ENCODE measurements at places on chromosomes 6 and 20. TPM values are rescaled to one million over a fixed set of nuclear protein-coding genes. Genes with fewer than 3 reads are reported as not detected.

- H3K27me3 ChIP-seq, result no peaks in the 10 kb centered on the region
- no peak overlapping the region for H3K4me3 ChIP-seq
- DNase-seq, result no peak
- H3K27ac ChIP-seq, result no peak overlapping the region
- H3K36me3 ChIP-seq, result no peaks in the 10 kb centered on the region
- no peaks in the 10 kb centered on the region for H3K4me1 ChIP-seq
Observed at GRCh38 chr6:131998255-131998982, 47.2 kb upstream of the CCN2 start.

DNA sequence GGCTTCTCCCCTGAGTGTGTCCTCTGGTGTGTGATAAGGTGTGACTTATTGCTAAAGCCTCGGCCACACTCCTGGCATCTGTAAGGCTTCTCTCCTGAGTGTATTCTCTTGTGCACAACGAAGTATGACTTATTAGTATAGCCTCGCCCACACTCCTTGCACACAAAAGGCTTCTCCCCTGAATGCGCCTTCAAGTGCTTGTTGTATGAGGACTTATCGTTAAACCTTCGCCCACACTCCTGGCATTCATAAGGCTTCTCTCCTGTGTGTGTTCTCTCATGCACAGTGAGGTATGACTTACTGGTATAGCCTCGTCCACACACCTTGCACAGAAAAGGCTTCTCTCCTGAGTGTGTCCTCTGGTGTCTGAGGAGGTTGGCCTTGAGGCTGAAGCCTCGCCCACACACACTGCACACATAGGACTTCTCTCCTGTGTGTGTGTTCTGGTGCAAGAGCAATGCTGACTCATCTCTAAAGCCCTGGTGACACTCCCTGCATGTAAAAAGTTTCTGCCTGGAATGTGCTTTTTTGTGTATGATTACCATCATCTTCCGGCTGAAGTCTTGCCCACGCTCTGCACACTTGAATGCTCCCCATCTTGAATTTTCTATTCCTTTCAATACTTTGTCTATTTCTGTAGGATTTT is 20.4 kb downstream of the ZNF337 start:
- no peaks in the 10 kb centered on the region for H3K4me1 ChIP-seq
- H3K4me3 ChIP-seq, result no peak overlapping the region
- H3K27me3 ChIP-seq, result no peaks in the 10 kb centered on the region
- DNase-seq, result no peak
- H3K27ac ChIP-seq, result no peak overlapping the region

GRCh38 chr6:11685481-11686093 is 93.0 kb downstream of the ADTRP start:
- H3K36me3 ChIP-seq, result no peaks in the 10 kb centered on the region
- H3K27me3 ChIP-seq, result no peaks in the 10 kb centered on the region
- H3K4me3 ChIP-seq, result no peak overlapping the region
- H3K27ac ChIP-seq, result no peak overlapping the region

- no peaks in the 10 kb centered on the region for H3K36me3 ChIP-seq
- H3K4me1 ChIP-seq, result no peaks in the 10 kb centered on the region
- DNase-seq, result no peak
- H3K4me3 ChIP-seq, result no peak overlapping the region
- no peak overlapping the region for H3K27ac ChIP-seq
Observed at GRCh38 chr6:131642565-131642964, 5.5 kb downstream of the ENPP3 start.

The RALGAPA2 gene
- 53.9 TPM for total RNA-seq

DNA sequence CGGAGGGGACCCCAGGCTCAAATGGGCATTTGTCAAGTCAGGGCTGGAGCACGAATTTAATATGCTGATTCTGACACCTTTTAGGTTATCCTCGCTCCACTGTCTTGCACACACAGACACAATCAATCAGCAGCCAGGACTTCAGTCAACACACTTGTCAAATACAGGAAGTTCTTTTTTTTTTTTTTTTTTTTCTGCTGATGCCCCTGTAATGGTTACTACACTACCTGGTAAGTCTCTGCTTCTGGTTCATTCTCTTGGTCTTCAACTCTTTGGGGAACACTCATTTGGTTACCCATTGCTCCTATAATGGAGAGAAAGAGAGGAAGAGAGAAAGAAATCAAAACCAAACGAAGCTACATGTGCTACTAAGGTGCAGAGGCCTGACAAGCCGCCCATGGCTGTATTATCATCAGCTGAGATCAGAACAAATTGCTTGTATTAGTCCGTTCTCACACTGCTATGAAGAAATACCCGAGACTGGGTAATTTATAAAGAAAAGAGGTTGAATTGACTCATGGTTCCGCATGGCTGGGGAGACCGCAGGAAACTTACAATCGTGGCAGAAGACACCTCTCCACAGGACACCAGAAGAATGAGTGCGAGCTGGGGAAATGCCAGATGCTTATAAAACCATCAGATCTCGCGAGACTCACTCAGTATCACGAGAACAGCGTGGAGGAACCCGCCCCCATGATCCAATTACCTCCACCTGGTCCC is 11.8 kb downstream of the BCAS1 start:
- no peak overlapping the region for H3K4me3 ChIP-seq
- H3K27ac ChIP-seq, result no peak overlapping the region
- H3K4me1 ChIP-seq, result no peaks in the 10 kb centered on the region
- no peaks in the 10 kb centered on the region for H3K36me3 ChIP-seq

DNA sequence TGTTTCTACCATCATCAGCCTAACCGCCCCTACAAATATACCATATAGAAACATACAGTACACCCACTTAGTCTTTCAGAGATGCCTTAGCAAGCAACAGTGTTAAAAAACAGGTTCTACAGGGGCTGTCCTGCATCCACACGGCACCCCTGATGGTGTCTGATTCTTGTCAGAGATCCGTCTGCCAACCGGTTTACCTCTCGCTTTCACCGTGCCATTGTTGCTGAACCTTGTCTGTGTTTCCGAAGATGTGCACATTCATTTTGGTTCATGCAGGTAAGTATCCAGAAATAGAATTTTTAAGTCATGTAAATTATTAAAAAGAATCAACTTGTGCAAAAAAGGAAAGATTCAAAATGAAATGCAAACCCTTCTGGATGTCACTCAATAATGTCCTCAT is 52.9 kb downstream of the EPHA7 start:
- H3K4me1 ChIP-seq, result no peaks in the 10 kb centered on the region
- no peaks in the 10 kb centered on the region for H3K27me3 ChIP-seq
- H3K27ac ChIP-seq, result no peak overlapping the region
- DNase-seq, result no peak

- H3K4me1 ChIP-seq, result peaks cover 16% of the 10 kb centered on the region
- H3K4me3 ChIP-seq, result peak overlapping the region; percentile 50
- no peaks in the 10 kb centered on the region for H3K36me3 ChIP-seq
- H3K27ac ChIP-seq, result peak overlapping the region; percentile 91
- no peaks in the 10 kb centered on the region for H3K27me3 ChIP-seq
Observed at GRCh38 chr6:121436274-121436857, 920 bp downstream of the GJA1 start.

DNA sequence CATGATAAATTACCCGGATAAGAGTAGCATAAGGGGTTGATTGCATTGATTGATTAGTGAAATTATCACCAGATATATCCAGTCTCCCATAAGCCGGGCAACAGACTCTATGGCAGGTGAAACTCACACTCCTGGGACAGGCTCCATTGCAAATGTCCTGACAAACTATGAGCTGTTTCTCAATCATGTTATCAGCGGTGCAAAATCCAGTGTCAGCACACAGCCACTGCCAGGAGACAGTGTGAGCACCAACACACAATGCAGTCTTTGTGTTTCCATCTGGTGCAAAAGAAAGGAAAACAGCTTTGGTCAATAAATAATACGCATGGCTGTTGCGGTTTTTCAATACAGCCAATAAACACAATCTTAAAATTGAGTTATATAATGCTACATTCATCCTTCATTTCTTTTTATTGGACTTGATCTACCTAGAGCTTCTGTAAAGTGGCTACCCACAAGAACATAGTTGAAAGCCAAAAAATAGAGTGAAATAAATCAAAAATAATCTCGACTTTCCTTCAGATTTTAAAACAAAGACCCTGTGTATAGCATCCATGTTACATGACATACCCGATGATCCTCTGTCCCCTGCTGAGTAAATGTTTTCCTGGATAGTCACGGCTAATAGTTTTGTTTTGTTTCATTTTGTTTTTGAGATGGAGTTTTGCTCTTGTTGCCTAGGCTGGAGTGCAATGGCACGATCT is 64.3 kb upstream of the AFDN start:
- H3K36me3 ChIP-seq, result no peaks in the 10 kb centered on the region
- H3K27ac ChIP-seq, result no peak overlapping the region
- no peak for DNase-seq
- no peak overlapping the region for H3K4me3 ChIP-seq
- peaks cover 12% of the 10 kb centered on the region for H3K4me1 ChIP-seq

The HCRTR2 gene
- not detected for total RNA-seq

- H3K27me3 ChIP-seq, result no peaks in the 10 kb centered on the region
- H3K27ac ChIP-seq, result no peak overlapping the region
- no peaks in the 10 kb centered on the region for H3K4me1 ChIP-seq
- no peak overlapping the region for H3K4me3 ChIP-seq
- DNase-seq, result no peak
Observed at GRCh38 chr6:21965016-21965415, 331.8 kb downstream of the PRL start.

- peaks cover 7% of the 10 kb centered on the region for H3K4me1 ChIP-seq
- no peak overlapping the region for H3K27ac ChIP-seq
- no peak for DNase-seq
- H3K27me3 ChIP-seq, result no peaks in the 10 kb centered on the region
- H3K4me3 ChIP-seq, result no peak overlapping the region
Observed at GRCh38 chr20:22986601-22987000, 48.5 kb upstream of the SSTR4 start.

The NUDT3 gene
- total RNA-seq, result 15.1 TPM

DNA sequence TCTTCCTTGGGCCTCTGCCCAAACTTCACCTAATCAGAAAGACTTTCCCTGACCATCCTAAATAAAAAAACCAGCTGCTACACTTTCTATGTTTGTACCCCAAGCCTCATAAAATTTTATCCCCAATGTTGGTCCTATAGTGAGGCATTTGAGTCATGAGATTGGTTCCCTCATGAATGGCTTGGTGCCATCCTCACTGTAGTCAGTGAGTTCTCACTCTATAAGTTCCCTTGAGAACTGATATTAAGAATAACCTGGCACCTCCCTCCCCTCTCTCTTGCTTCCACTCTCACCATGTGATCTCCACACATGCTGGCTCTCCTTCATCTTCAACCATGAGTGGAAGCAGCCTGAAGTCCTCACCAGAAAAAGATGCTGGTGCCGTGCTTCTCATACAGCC is 316.9 kb upstream of the PRDM1 start:
- no peak overlapping the region for H3K27ac ChIP-seq
- no peaks in the 10 kb centered on the region for H3K36me3 ChIP-seq
- H3K4me1 ChIP-seq, result no peaks in the 10 kb centered on the region
- H3K4me3 ChIP-seq, result no peak overlapping the region
- DNase-seq, result no peak
- H3K27me3 ChIP-seq, result no peaks in the 10 kb centered on the region

- no peak overlapping the region for H3K4me3 ChIP-seq
- H3K27me3 ChIP-seq, result no peaks in the 10 kb centered on the region
- no peak for DNase-seq
- H3K36me3 ChIP-seq, result no peaks in the 10 kb centered on the region
- no peaks in the 10 kb centered on the region for H3K4me1 ChIP-seq
Observed at GRCh38 chr20:15359056-15359455, 1021.6 kb upstream of the FLRT3 start.

DNA sequence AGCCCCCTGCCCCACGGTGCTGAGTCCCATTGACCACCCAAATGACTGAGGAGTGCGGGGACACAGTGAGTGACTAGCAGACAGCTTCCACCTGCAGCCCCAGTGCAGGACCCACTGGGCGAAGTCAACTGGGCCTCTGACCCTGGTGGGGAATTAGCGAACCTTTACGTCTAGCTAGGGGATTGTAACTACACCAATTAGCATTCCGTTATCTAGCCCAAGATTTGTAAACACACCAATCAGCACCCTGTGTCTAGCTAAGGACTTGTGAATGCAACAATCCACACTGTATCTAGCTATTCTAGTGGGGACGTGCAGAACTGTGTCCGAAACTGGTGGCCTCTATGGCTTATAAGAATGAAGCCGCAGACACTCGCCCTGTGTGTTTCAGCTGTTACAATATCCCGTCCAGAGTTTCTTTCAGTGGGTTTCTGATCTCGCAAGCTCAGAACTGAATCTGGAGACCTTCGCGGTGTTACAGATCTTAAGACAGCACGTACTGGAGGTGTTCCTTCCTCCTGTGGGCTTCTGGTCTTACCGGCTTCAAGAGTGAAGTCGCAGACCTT is 21.1 kb upstream of the GMPR start:
- peaks cover 17% of the 10 kb centered on the region for H3K4me1 ChIP-seq
- H3K27ac ChIP-seq, result no peak overlapping the region
- no peak for DNase-seq
- no peaks in the 10 kb centered on the region for H3K27me3 ChIP-seq
- no peak overlapping the region for H3K4me3 ChIP-seq
- no peaks in the 10 kb centered on the region for H3K36me3 ChIP-seq

GRCh38 chr20:10667077-10667401 is 6.8 kb downstream of the JAG1 start:
- no peaks in the 10 kb centered on the region for H3K27me3 ChIP-seq
- peaks cover 54% of the 10 kb centered on the region for H3K4me1 ChIP-seq
- H3K36me3 ChIP-seq, result peaks cover 5% of the 10 kb centered on the region
- DNase-seq, result peak; percentile 84

The CNR1 gene
- total RNA-seq, result 7.3 TPM

The SLC16A10 gene
- total RNA-seq, result 14.9 TPM

- no peak overlapping the region for H3K27ac ChIP-seq
- no peaks in the 10 kb centered on the region for H3K36me3 ChIP-seq
- H3K4me1 ChIP-seq, result no peaks in the 10 kb centered on the region
- no peak overlapping the region for H3K4me3 ChIP-seq
Observed at GRCh38 chr6:66478705-66479104, 771.7 kb upstream of the EYS start.

- no peak for DNase-seq
- H3K36me3 ChIP-seq, result peaks cover 42% of the 10 kb centered on the region
- H3K4me1 ChIP-seq, result no peaks in the 10 kb centered on the region
- no peaks in the 10 kb centered on the region for H3K27me3 ChIP-seq
- no peak overlapping the region for H3K4me3 ChIP-seq
- H3K27ac ChIP-seq, result no peak overlapping the region
Observed at GRCh38 chr6:13278164-13278563, 50.2 kb downstream of the TBC1D7 start.

- H3K4me1 ChIP-seq, result no peaks in the 10 kb centered on the region
- H3K27me3 ChIP-seq, result no peaks in the 10 kb centered on the region
- no peak overlapping the region for H3K4me3 ChIP-seq
- H3K27ac ChIP-seq, result no peak overlapping the region
- no peaks in the 10 kb centered on the region for H3K36me3 ChIP-seq
- DNase-seq, result no peak
Observed at GRCh38 chr20:21280522-21281016, 22.6 kb upstream of the XRN2 start.

The UNC5CL gene
- 12.6 TPM for total RNA-seq

GRCh38 chr6:136655239-136656014 is 105.2 kb upstream of the MAP7 start:
- no peaks in the 10 kb centered on the region for H3K27me3 ChIP-seq
- H3K4me3 ChIP-seq, result no peak overlapping the region
- no peak overlapping the region for H3K27ac ChIP-seq
- H3K36me3 ChIP-seq, result peaks cover 30% of the 10 kb centered on the region
